Heart right ventricle (tissue), 16 donors: ENCODE measurements at places on chromosomes 5 and 9.
A peak's percentile ranks its signal among the peaks of the same experiment; 100 is the strongest.

DNA sequence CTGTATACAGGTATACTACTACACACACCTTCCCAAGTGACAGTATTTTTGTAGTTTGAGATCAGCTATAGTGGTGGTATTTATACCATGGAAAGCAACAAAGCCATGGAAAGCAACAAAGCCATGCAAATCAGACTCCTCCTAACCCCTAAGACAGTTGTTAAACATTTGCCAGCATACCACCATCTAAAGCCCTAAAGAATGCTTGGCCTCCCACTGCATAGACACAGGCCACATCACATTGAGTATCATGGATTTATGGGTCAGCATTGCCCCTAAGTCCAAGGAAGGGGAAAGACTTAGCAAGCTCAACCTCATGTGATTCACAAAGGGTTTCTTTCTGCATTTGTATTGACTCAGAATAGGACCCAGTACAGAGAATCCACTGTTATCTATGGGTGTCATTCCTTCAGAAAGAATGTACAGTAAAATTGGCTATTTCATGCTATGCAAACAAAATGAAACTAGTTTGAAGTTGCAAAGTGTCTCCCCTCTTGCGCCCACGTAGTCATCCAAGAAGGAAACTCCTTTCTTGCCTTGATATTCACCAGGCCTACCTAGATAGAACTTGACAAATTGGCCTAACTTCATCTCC, 70.4 kb upstream of the IQGAP2 start:
- H3K4me3 ChIP-seq = no peak overlapping the region
- peaks cover under 1% of the 10 kb centered on the region for H3K4me1 ChIP-seq
- H3K36me3 ChIP-seq = no peaks in the 10 kb centered on the region
- H3K27ac ChIP-seq = no peak overlapping the region
- no peak for DNase-seq

- H3K4me1 ChIP-seq = no peaks in the 10 kb centered on the region
- no peak overlapping the region for H3K4me3 ChIP-seq
- no peak overlapping the region for H3K27ac ChIP-seq
- no peak for DNase-seq
- H3K36me3 ChIP-seq = no peaks in the 10 kb centered on the region
- H3K27me3 ChIP-seq = no peaks in the 10 kb centered on the region
Measured at GRCh38 chr5:88967633-88968585, 84.9 kb upstream of the MEF2C start.

- no peaks in the 10 kb centered on the region for H3K36me3 ChIP-seq
- H3K27me3 ChIP-seq = no peaks in the 10 kb centered on the region
- H3K4me1 ChIP-seq = no peaks in the 10 kb centered on the region
- no peak overlapping the region for H3K27ac ChIP-seq
- H3K4me3 ChIP-seq = no peak overlapping the region
Measured at GRCh38 chr9:4167079-4167671, 132.7 kb downstream of the GLIS3 start.

- H3K4me3 ChIP-seq = no peak overlapping the region
- no peaks in the 10 kb centered on the region for H3K27me3 ChIP-seq
- H3K27ac ChIP-seq = no peak overlapping the region
- H3K4me1 ChIP-seq = peaks cover 9% of the 10 kb centered on the region
- no peak for DNase-seq
Measured at GRCh38 chr5:82754036-82754746, 323.0 kb downstream of the TMEM167A start.

DNA sequence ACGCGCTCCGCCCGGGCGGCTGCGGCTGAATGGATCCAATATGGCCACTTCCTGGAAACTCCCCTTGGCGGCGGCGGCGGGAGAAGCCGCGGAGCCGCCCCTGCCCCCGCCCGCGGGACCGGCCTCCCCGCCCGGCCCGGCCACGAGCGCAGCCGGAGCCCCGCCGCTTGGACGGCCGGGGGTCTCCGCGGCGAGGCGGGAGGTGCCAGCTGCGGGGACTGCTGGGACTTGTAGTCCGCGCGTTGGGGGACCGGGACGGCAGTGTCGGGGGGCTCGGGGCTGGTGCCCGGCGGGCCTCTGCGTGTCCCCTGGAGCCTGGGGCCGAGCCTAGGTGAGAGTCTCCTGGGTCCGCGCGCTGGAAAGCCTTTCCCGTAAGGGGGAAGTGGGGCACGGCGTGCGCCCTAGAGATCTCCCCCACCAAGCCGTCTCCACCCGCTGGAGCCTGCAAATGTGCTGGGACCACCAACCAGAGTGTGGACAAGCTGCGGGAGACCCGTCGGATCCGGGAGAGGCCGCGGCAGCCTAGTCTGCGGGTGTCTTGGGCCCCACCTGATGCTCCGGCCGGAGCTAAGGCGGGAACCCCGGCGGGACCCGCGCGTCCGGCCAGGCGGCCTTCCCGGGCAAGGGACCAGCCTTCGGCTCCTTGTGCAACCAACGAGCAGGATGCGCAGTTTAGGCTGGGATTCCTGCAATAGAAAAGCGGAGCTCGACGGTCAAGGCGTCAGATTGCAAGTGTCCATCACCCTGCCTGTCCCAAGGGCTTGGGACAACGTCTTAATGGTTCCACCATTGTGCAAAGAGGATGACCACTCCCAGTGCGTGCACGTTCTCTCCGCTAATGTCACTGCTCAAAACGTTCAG, at the start of gene SEPTIN8:
SEPTIN8 (minus strand) TSS at position 31 of the 861 bp plus-strand sequence. CDS start 102 bp downstream, outside the sequence.
- DNase-seq = peak; percentile 67
- peak within 1 kb of the TSS; percentile 82 for H3K4me3 ChIP-seq
- H3K27me3 ChIP-seq = no peaks in the 10 kb centered on the region
- H3K36me3 ChIP-seq = no peaks in the 10 kb centered on the region
